Tibial nerve (tissue), 4 donors: ENCODE measurements at places on chromosomes 1 and 21. TPM values are rescaled to one million over a fixed set of nuclear protein-coding genes. Genes with fewer than 3 reads are reported as not detected.

The DOP1B gene
- total RNA-seq, result 26.3 TPM

The ROR1 gene
- 47.7 TPM for total RNA-seq

The MYCL gene
- total RNA-seq, result 0.87 TPM

GRCh38 chr1:17856496-17857108 lies 101.5 kb downstream of the ACTL8 start:
- no peak overlapping the region for H3K4me3 ChIP-seq
- H3K27me3 ChIP-seq, result no peaks in the 10 kb centered on the region
- H3K36me3 ChIP-seq, result no peaks in the 10 kb centered on the region
- no peaks in the 10 kb centered on the region for H3K4me1 ChIP-seq
- no peak overlapping the region for H3K27ac ChIP-seq
- DNase-seq, result no peak

GRCh38 chr1:82606546-82606945 lies 805.8 kb downstream of the ADGRL2 start:
- no peaks in the 10 kb centered on the region for H3K27me3 ChIP-seq
- no peak overlapping the region for H3K27ac ChIP-seq
- no peak for DNase-seq
